NCI-H187 (cell line): ENCODE measurements at places on chromosomes 5 and 9.

GRCh38 chr9:106414042-106414441 lies 448.9 kb upstream of the ZNF462 start:
- no peak for DNase-seq

- DNase-seq: no peak
Measured at GRCh38 chr5:157959370-157959769, 100.4 kb upstream of the CLINT1 start.

DNA sequence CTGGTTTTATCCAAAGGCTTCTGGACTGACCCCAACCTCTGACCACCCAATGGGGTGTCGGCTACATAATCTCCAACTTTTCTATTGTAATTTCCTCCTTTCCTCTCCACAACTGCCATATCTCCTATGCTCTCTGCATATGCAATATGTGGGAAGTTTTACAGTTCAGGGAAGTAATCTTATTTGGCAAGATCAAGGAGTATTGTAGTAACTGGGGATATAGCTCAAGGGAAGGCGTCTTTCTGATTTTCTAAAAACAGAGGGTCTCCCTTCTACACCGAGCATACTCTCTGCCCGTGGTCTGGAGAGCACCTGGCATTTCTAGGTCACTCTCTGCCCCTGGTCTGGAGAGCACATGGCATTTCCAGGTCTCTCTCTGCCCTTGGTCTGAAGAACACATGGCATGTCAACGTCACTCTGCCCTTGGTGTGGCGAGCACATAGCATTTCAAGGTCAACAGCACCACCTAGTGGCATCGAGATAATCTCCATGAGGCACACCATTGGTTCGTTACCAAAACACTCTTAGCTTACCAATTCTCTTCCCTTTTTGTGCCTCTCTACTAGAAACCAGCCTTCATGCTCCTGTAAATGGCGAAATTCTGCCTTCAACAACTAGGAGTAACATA lies 616.4 kb upstream of the NUDT12 start:
- DNase-seq: no peak

DNA sequence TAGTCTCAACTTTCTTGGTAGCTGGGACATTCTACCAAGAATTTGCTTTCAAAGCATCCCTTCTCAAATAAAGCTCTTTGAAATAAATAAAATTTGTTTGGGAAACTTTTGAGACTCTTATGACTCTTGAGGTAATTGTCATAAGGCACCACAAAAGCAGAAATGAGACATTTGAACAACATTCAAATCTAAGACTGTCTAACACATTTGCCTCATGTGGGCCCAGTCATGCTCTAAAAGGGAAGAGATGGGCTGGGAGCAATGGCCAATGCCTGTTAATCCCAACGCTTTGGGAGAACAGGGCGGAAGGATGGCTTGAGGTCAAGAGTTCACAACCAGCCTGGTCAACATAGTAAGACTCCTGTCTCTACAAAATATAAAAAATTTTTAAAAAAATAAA lies 26.4 kb downstream of the SLC31A2 start:
- no peak for DNase-seq

- DNase-seq: no peak
Measured at GRCh38 chr5:135158314-135158697, 124.3 kb upstream of the PITX1 start.

- no peak for DNase-seq
Measured at GRCh38 chr9:120040896-120041295, 539.1 kb downstream of the CDK5RAP2 start.

DNA sequence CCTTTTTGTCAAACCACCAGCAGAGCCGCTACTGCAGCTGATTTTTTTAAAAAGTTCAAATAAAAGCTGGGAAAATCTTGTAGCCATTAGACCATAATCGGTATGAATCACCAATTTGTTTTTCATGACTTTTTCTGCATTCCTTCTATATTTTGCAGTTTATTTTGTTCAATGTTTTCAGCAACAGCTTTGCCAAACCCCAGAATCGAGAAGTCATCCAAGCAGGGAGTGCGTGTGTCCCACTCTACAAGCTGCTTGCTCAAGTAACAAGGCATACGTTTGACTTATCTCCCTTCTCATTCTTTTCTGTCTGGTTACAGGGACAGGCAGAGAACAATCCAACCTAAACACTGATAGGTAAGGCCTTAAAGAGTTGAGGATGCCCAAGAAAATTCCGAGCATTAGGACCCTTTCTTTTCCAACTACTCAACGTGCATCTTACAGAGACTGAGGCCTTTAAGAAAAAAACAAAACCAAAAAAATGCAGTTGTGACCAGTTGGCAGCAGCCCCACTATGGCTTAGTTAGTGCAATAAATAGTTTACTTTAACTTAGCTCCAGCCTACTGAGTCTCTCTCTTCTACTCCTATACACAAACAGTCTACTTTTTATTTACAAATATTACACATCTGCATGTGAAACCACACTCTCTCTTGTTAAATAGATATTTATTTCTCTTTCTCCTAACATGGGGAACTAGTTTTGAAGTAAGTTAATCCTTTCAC lies 134.7 kb upstream of the SLIT3 start:
- DNase-seq: no peak

GRCh38 chr5:115586525-115587146 lies 15.6 kb downstream of the TICAM2 start:
- no peak for DNase-seq

GRCh38 chr9:131867611-131868192 lies 127.8 kb upstream of the RAPGEF1 start:
- no peak for DNase-seq

- no peak for DNase-seq
Measured at GRCh38 chr5:41181691-41182564, 31.4 kb downstream of the C6 start.

DNA sequence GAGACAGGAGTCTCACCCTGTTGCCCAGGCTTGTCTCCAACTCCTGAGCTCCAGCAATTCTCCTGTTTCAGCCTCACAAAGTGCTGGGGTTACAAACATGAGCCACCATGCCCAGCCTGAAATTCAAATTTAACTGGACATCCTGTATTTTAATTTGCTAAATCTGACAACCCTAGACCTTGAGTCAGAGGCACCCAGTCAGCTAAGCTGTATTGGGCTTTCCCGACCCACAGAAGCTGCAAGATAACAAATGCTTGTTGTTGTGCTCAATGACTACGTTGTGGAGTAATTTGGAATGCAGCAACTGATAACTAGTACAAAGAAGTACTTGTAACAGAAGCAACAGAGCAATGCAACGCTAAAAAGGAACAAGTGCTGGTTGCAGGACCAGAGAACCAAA lies 533.1 kb downstream of the NTRK2 start:
- no peak for DNase-seq

DNA sequence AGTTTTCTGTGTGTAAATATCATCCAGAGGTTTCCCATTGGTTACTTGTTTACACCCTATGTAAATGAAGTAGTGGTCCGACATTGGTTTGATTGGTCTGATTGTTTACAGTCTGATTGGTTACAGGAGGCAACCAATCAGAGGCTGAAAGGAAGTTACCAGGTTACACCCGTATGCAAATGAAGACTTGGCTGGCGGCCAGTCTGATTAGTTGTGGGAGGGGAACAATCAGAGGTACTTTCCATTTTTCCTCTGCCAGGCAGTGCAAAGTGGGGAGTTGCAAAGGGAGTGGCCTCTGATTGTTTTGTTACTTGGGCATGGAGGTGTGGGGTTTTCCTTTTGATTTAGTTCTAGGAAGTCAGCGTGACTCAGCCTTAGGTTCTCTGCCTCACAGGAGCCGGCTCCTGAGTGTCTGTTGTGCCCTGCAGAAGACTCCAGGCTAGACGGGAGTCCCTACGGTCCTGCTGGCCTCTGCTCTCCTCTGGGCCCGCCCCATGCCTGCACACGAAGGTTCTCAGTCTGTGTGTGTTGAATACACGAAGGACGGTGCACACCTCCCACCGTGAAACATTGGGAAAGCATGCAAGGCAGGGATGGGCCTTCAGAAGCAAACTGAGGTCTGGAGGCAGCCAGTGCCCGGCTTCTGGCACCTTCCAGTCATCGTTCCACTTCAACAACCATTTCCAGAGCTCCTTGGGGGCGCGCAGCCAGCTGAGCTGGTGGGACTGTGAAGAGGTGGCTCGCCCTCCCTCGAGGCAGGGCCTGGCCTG lies 42.9 kb downstream of the OLFM1 start:
- no peak for DNase-seq

- no peak for DNase-seq
Measured at GRCh38 chr5:367358-368130, 46.0 kb downstream of the AHRR start.

GRCh38 chr5:121024416-121025311 lies 560.6 kb downstream of the PRR16 start:
- no peak for DNase-seq

DNA sequence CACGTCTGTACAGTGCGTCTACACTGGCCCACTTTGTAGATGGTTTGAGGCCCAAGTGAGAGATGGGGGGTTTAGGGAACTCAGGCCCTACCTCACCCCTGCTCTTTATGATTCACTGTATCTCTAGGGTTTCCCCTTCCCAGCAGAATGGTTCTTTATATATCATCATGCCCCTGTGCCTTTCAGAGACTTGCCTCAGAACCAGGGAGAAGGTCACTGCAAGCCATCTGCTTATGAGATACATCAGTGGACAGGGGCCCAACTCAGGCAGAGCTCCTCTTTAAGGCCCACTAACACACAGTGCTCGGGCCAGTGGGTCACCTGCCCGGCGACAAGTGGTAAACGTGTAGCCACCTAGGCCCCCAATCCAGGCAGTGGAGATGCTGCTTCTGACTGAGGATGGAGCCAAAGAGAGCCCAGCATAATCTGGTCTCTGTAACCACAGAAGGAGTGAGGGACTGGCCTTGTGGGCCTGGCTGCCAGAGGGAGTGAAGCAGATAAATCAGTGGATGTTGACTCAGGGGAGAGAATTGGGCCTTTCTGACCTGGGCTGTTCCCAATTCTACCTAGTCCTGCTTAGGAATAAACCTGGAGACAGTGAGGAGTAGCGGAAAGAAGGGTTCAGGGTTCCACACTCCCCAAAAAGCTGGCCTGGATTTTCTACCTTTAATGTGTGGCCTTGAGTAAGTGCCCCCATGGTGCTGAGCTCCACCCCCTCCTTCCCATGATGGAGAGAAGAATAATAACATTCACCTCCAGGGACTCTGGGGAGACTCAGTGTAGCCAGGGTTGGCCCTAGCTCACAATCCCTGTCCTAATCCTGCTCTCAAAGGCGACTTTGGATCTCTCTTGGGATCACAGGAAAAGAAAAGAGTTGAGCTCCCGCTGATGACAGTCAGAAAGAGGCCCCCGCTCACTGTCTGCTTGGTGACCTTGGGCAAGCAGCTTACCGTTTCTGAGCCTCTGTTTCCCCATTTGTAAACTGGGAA lies 2.8 kb upstream of the DUSP1 start:
- no peak for DNase-seq

GRCh38 chr5:112119508-112119907 lies 299.6 kb downstream of the EPB41L4A start:
- no peak for DNase-seq

- no peak for DNase-seq
Measured at GRCh38 chr9:136178061-136178772, 26.7 kb downstream of the LHX3 start.

DNA sequence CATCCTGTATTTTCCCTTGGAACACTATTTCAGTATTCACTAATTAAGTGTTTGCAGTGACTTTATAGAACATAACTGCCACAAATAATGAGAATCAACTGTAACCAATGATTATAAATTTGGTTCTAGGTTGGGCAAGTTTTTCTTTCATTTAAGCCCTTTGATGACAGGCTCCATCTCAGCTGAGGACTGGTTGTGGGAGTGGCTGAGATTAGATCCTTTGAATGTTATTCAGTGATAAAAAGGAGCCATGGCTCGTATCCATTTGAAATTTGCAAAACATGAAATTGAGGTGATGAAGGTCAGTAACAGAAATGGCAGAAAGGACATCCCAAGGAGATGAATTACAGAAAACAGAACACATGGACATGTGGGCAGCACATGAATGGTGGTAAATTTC lies 138.1 kb upstream of the PCA3 start:
- DNase-seq: no peak

DNA sequence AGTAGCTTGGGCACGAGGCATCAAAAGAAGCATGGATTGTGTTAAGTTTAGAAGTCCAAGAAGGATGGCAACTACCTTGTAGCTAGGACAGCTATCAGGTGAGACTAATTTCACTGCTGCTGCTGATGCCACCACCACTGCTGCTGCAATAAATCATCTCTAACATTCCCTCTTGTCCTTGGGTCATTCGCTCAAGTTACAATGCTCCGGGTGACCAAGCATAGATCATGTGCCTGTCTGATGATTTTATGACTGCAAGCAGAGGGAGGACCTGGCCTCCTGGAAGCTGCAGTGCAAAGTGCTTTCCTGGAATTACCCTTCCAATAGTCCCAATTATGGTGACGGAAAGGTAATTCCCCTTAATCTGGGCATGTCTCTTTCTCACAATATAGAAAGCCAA lies 334.4 kb downstream of the PRELID2 start:
- DNase-seq: no peak
